Occipital lobe (tissue), 3 donors: ENCODE measurements at places on chromosomes 1 and 21. TPM values are rescaled to one million over a fixed set of nuclear protein-coding genes. Genes with fewer than 3 reads are reported as not detected.

GRCh38 chr1:53698384-53698980 is 40.5 kb downstream of the GLIS1 start:
- no peak for DNase-seq

DNA sequence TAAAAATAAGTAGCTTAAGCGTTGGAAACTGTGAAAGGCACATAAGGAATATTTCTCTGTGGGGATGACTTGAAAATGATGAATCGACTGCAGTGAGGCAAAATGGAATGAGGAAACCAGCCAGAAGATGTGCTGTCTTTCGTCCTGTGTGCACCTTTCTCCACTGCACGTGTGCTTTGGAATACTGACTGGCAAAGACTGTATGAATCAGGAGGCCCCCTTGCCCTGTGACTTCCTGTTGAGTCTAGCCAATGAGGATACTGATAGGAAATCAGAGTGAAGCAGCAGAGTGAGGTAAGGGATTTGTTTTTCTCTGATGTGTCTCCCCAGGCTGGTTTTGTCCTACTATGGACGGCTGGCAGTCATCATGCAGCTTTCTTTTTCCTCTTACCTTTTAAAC is 118.2 kb upstream of the ADGRL4 start:
- no peak for DNase-seq

GRCh38 chr21:32381571-32381970 is 11.2 kb downstream of the URB1 start:
- DNase-seq, result no peak

DNA sequence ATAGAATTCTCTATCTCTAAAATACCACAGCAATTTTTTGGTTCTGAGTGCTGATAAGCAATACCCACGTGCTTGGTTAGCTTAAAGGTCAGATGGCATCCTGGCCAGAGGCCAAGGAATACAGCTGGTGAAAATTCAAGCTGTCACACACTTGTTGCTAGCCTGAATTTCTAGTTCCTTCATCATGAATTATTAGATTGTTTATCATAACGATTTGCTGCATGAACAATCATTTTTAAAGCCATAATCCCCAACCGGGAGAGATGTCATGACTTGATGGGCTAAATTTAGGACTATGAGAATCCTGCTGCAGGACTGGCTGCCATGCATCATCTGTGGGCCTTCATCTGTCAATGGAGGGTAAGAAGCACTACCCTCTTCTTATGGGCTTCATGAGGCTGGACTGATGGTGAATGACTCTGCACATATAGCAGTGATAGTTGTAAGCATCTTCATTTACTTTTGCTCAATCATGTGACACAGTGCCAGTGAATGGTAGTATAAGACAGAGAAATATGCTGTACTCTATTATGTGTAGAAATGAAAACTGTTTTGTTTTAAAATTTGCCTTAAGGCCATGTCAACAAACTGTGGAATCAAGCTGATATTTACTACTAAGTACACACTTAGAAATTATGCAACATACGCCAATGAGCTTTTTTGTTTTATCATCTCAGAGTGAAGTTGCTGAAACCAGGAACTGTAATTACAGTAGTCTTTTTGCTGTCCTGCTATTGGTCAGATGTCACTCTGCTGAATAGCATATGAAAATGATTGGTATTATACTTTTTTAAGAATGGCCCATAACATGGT is 80.5 kb upstream of the RALGPS2 start:
- DNase-seq, result no peak

DNA sequence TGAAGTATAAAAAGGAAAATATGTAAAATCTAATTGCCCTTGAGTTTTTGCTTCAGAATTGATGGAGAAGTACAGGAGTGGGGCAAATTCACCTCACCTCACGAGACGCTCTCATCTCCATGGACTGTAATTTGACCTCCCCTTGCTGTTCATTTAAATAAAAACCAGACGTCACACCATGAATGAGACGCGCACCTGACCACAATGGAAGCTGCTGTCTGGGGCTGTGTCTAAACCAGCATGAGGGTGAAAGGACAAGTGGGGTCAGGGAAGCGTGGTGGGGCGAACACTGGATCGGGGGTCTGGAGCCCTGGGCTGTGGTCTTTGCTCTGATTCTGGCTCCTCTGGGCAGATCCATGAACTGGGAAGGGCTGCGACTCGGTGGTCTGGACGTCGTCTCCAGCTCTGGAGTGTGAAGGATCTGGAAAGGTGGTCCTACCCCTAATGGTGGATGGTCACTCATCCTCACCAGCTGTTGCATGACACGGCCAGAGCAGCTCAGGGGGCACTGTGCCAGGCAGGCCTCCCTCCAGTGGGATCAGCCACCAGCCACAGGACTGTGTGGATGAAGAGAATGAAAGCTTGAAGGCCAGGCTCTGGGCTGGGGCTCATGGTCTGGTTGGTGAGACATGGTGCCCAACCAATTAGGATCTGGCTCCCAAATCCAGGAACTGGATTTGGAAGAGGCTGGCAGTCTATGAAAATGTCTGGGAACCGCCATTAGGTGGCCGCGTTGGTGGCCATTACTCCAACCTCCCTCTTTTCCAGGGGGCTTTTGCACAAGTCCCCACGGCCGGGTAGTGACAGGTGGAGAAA is 728.6 kb downstream of the PTPRU start:
- no peak for DNase-seq

DNA sequence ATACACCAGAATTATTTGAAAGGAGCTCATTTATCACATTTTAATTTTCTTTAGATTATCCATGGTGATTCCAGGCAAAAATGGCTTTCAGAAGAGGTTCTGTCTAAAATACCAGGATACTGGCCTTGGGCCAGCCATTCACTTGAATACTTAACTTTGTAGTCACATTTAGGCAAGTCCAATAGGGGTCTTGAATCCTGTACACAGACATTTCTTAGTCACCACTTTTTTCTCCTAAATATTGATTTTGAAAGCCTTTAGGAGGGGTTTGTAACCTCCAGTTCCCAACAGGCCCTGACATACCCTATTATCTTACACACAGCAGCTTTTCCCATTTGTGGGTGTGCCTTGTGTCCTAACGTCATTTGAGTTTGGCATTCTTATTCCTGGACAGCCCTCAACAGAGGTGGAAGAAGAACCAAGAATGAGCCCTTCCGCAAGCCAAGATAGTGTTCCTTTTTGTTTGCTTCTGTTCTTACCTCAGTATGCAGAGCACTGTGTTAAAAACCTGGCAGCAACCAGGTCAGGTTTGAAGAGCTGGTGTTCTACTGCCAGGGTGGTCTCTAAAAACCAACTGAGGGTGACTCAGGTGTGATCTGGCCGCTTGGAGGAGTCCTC is 19.5 kb downstream of the MAP3K7CL start:
- DNase-seq, result no peak

- DNase-seq, result no peak
Measured at GRCh38 chr1:19344372-19344810, 32.3 kb downstream of the SLC66A1 start.

GRCh38 chr1:64891448-64891825 is 74.9 kb downstream of the JAK1 start:
- no peak for DNase-seq

DNA sequence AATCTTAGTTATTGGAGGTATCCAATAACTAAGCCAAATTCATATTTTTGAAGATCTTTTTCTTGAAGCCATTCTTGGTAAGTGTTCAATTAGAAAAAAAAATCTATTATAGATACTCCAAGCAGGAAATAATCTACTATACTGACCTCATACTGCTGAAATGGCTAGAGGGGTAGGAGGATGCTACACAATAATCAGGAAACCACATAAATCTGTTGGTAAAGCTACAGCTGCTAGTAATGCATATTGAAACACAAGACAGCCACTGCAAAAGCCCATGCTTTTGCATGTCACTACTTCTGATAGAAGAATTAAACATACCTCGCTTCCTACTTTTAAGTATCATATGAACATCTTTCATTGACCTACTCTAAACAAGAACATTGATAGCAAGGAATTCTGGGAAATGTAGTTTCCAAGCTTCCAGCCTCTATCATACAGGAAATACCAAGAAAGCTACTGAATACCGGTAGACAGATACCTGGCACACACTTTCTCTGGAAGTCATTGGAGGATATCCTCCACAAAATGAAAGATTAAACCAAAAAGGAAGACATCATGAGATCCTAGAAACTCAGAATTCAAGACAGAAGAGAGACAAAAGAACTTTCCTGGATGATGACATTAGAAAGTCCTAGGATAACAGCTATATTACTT is 103.0 kb upstream of the VAV3 start:
- DNase-seq, result no peak

The RHBG gene
- total RNA-seq, result not detected

- no peak for DNase-seq
Measured at GRCh38 chr1:244296447-244296846, 155.3 kb downstream of the ADSS2 start.

The TAF5L gene
- total RNA-seq, result 28.2 TPM

- DNase-seq, result no peak
Measured at GRCh38 chr1:109185357-109185756, 28.4 kb upstream of the SARS1 start.

DNA sequence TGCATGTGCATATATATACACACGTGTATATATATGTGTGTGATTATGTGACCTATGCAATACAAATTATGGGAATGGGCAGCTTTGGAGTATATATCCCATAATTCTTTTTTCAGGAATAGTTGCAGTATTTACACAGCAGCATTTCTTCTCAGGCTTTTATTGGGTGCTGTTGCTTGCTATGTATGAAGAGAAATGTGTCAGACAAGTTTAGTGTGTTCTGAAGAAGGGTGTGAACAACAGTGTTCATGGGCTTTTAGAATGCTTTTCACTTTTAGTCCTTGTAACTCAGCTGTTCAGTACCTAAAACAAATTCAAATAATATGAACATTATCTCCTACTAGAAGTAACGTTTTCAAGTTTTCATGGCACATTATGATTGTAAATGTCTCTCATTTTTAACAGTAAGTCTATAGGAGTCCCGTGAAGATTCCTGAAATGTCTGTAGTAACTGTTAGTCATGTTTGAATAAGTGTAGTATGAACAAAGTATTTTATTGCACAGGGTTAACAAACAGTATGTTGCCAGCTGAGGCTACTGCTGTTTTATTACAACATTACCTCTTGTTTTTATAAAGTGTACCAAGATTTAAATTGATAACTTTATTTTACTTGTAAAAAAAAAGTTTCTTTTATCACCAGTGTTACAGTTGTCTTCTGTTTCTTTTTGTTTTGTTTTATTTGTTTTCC is 42.5 kb downstream of the TMED5 start:
- DNase-seq, result no peak

DNA sequence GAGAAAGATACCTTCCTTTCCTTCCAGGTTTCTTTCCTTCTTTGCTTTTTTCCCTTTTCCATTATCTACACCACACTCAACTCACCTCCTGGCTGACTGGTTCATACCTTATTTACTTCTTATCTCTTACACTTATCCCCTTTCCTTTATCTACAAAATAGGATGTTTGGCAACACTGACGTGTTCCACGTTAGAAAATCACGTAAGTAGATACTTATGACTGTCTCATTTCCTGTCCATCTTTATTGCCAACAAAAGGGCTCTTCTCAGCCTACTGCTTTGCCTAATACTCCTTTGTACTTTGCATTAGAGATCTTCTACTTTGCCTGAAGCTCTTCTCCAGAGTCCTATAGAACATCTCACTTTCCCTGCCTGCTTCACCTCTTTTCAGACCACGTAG is 25.1 kb downstream of the SYNJ1 start:
- no peak for DNase-seq

DNA sequence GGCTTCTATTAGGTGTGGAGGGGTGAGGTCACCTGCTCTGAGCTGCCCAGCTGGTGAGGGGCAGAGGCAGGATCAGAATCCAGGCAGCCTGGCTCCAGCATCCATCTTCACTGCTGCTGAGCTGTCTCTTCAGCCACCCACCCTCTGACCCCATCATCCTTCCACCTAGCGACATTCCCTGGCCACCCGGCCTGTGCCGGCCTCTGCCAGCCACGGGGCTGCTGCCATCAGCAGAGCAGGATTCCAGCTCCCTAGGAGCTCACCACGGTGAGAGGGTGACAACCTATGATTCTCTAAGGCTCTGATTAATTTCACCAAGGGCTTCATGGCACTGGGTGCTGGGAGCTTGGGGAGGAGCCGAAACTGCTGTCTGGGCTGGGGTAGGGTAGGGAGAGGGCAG is 32.1 kb downstream of the ALPL start:
- no peak for DNase-seq

- DNase-seq, result no peak
Measured at GRCh38 chr1:228459091-228459993, 27.8 kb upstream of the RNF187 start.

The NUCKS1 gene
- 257 TPM for total RNA-seq

- no peak for DNase-seq
Measured at GRCh38 chr1:221994274-221994698, 252.4 kb upstream of the DUSP10 start.

The CFHR2 gene
- total RNA-seq, result not detected

- DNase-seq, result no peak
Measured at GRCh38 chr1:90012300-90012699, 17.4 kb downstream of the ZNF326 start.
